Hematopoietic multipotent progenitor cell treated with erythropoietin and hydrocortisone succinate and interleukin-3 and kit ligand, for 8 days (in vitro differentiated cells): ENCODE measurements at places on chromosomes 2 and 18.
A peak's percentile ranks its signal among the peaks of the same experiment; 100 is the strongest.

DNA sequence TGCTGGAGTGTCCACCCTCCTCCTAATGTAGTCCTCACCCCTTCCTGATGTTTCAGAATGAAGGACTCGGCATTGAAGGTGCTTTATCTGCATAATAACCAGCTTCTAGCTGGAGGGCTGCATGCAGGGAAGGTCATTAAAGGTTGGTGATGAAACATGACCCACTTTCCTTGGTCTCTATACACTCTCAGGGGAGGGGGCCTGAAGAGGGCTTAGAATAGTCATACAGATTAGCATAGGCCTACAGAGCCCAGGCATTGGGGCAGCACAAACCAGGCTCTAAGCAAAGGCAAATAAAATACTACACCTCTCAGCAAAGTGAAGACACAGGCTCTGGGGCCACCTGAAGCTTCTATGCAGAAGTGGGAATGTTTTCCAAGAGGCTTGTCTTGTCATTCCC, 1.8 kb downstream of the IL36RN start:
- DNase-seq = no peak

DNA sequence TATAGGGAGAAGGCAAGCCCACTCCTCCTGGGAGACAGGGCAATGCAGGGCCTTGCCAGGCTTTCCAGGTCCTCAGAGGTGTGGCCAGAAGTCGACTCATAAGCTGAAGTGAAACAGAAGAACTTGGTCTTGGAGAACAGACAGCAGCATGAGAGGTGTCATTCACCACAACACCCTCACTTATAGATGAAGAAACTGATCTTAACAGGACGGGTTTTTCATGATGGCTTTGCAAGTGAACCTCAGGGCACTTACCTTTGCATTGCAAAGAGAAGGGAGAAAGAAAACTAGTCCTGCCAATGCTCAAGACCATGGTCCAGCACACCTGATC, 198.8 kb downstream of the CYRIA start:
- DNase-seq = no peak

- no peak for DNase-seq
These were observed 131.3 kb downstream of the INO80D start for GRCh38 chr2:205954707-205955106.

DNA sequence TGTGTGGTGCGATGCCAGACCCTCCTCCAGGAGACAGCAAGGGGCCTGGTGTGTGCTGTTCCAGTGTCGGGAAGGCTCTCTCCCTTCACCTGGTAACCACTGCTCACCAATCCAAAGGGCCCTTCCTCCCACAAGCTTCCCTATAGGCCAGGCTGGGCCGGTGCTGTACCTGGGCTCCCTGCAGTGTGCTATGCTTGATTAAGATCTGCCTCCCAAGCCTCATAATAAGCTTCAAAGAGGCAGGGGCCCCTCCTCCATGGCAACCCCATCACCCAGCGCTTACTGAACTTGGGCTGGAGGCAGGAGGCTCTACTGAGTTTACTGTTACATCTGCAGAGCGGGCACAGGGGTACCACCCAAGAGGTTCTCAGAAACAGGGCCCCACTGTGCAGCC, 4.5 kb upstream of the MAL start:
- DNase-seq = no peak

GRCh38 chr2:88176352-88176984, 6.3 kb downstream of the THNSL2 start:
- DNase-seq = no peak

DNA sequence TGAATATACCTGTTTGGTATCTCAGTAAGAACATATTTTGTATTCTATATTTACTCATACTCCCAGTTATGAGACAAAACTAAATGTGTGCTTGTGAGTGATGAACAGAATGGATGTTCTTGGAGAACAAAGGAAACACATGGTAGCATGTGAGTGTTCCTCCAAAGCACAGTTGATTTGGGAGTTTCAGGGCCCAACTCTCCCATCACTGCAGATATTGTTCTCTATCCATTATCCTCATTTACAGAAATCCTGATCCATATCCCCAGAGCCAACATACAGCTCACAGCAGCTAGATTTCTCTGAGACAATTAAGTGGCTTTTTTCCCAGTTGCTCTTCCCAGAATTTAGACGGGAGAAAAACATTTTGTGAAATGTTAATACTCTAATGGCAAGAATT, 75.6 kb upstream of the MAPRE2 start:
- DNase-seq = no peak

- peak; percentile 17 for DNase-seq
These were observed 142.7 kb upstream of the CREB1 start for GRCh38 chr2:207387001-207387571.

- DNase-seq = no peak
These were observed 77.5 kb downstream of the BIN1 start for GRCh38 chr2:127029350-127030051.

- DNase-seq = no peak
These were observed 10.7 kb downstream of the ZBTB14 start for GRCh38 chr18:5284808-5285207.

DNA sequence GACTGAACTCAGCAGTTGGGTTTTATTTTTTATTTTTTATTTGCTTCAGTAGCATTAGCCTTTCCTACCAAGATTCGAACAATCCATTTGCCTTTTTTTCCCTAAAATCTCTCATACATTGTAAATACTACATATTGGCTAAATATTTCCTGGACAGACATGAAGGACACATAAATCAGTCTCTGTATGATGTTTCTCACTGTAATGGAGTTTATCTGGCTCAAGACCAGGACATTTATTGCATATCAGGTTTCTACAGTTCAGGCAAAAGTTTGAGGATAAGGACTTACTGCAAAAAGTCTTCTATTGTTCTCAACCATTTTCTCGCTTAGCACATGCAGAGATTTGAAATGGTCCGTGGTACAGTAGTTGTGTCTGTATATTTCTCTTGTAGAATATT, 3.3 kb downstream of the CLUL1 start:
- DNase-seq = no peak

DNA sequence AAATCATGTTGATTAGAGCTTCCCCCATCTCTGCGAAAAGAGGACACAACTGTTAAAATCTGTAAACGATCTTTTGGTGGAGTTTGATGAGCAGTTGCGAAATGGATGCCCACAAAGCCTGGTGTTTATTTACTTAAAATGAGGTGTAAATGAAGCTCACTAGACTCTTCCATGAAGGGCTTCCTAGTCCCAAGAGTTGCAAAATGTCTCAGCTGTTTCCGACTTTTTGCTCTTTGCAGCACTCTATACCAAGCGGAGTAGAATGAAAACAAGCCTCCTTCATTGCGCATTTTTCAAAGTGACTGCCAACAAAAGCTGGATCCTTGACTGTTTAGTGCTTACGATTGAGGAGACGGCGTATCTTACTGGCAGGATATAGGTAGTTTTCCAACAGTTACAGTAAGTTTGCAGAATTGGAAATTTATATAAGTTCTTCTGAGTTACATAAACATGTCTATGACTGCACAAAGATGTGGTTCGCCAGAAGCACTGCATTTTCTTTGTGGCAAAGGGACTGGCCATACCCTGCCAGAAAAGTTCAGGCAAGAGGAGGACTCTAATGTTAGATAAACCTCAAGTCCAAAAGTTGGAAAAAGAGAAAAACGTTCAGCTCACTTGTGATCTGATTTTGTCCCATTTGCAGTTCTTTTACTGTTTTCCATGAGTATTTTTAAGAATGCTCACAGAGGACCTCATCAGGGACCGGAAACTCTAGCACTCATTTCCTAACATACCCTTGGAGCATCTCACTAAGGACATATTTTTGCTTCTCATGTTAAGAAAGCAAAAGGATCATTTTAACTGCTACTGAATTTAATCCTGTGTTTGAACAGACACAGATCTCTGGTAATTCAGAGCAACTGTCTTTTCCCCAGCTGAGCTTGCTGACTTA, 42.7 kb downstream of the COLEC12 start:
- DNase-seq = no peak

DNA sequence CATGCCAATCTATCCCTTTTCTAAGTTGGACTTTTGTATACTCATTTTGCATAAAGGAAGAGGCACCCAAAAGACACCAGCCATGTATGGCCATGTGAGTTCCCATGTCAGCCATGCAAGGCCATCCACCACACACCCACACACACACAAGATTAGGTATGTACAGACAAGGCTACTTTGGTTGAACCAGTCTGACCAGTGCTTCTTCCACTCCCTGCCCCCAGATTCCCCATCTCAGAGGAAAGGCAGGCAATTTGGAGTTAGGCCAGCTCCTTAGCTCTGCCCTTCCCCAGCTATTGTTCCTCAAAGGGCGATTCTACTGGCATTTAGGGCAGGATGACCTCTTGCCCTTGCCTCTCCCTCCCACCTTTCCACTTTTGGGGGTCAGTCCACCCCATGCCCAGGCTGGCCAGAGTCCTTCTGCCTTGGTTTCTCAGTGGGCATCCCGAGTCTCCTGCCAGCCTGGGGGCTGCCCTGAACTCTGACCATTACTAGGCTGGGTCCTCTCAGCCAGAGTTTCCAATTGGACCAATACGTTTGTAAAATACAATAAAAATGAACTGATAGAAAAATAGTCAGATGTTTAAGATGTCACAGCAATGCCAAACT, 101.1 kb downstream of the ZBTB7C start:
- DNase-seq = no peak

- DNase-seq = no peak
These were observed 5.0 kb upstream of the ESPNL start for GRCh38 chr2:238095143-238095542.

- no peak for DNase-seq
These were observed 47.6 kb upstream of the HAAO start for GRCh38 chr2:42839809-42840501.

GRCh38 chr18:2172881-2173280, 398.4 kb downstream of the METTL4 start:
- DNase-seq = no peak
